ENCODE measurements at places on chromosomes 11 and 22.

GRCh38 chr11:121626980-121627379 is 174.2 kb upstream of the SORL1-AS1 start:
- no peak for DNase-seq

- no peak for DNase-seq
Observed at GRCh38 chr11:12393691-12394090, 16.3 kb downstream of the PARVA start.

GRCh38 chr11:43212279-43212678 is 99.5 kb upstream of the API5 start:
- no peak for DNase-seq

DNA sequence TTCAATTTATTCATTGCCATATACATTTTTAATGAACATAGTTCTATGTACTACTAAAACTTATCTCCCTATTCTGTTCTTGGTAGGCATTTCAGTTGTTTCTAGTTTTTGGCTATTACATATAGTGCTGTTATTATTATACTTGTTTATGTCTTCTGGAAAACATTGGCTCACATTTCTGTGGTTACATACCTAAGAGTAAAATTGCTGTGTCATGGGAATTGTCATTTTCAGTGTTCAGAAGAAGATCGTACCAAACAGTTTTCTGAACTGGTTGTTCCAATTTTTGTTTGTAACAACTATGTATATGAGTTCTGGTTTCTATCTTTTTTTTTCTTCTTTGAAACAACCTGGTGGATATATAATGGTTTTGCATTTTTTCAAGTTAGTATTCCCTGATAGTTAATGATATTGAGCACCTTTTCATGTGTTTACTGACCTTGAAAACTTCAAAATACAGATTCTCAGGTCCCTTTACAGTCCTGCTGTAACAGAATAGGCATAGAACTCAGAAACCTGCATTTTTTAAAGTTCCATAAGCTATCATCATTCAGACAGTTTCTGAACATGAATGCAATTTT is 230.7 kb downstream of the JRKL start:
- DNase-seq, result no peak

GRCh38 chr11:128917144-128917724 is 25.4 kb downstream of the TP53AIP1 start:
- no peak for DNase-seq

DNA sequence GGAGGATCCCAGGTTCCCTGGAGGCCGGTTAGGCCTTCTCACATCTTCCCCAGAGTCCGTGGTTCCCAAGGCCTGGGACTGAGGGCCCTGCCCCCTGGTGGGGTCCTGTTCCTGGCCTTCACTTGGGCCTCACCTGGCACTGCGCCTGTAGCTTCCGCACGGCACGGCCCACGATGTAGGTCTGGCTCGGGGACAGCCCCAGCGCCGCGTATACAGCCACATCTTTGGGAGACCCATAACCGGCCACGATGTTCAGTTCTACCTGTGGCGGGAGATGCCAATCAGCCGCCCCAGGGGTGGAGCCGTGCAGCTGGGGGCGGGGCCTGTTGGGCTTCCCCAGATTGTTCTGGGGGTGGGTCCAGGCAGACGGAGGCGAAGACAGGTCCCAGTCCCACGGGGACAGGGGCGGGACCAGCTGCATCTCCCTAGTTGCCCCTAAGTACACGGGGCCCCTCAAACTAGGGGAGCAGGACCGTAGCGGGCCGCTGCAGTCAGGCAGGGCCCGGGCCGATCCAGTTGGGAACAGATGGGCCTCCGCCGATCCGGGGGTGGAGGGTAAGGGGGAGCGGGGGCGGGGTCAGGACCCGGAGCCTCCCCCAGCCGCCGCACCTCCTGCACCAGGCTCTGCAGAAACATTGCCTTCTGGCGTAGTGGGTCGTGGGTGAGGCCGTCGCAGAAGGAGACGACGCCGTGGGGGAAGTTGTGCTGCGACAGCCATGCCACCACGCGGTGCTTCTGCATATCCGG is 10.1 kb downstream of the AIP start:
- no peak for DNase-seq

DNA sequence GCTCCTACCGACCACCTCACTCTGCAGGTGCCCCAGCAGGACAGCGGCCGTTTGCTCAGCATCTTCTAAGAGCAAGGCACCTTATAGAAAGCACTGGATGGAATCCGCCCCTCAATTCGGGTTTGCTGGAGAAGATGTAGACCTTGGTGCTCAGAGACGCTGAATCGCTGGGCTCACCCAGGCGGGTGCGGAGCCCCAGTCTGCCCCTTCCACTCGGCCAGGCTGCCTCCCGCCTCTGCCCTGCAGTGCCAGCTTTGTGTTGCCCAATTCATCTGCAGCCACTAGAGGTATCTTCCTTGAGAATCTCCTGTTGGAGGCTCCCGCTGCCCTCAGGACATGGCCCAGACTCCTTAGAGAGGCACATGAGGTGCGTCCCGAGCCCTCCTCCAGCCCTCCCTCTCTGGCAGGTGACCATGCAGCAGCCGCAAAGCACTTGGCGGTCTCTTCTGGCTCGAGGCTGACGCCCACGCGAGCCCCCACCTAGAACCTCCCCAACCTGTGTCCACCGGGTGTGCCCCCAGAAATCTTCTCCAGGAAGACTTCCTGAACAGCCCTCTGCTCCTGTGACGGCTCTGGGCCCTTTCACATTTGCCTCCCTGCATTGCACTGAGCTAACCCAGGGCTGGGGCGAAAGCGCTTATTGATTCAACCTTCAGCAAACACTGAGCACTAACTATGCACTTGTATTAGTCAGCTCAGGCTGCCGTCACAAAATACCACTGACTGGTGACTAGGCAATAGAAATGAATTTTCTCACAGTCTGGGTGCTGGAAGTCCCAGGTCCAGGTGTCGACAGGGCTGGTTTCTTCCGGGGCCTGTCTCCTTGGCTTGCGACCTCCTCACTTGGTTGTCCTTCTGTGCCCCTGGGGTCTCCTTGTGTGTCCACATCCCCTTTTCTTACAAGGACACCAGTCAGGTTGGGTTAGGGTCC is 117.5 kb downstream of the WNT7B start:
- no peak for DNase-seq

GRCh38 chr11:68757711-68758110 is 6.4 kb upstream of the TESMIN start:
- no peak for DNase-seq

DNA sequence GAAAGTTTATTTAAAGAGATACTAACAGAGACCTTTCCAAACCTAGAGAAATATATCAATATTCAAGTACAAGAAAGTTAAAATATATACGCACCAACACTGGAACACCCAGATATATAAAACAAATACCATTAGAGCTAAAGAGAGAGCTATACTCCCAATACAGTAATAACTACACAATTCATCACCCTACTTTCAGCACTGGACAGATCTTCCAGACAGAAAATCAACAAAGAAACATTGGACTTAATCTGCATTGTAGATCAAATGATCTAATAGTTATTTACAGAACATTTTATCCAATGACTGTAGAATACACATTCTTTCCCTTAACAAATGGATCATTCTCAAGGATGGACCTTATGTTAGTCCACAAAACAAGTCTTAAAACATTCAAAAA is 311.9 kb downstream of the METTL15 start:
- DNase-seq, result no peak

DNA sequence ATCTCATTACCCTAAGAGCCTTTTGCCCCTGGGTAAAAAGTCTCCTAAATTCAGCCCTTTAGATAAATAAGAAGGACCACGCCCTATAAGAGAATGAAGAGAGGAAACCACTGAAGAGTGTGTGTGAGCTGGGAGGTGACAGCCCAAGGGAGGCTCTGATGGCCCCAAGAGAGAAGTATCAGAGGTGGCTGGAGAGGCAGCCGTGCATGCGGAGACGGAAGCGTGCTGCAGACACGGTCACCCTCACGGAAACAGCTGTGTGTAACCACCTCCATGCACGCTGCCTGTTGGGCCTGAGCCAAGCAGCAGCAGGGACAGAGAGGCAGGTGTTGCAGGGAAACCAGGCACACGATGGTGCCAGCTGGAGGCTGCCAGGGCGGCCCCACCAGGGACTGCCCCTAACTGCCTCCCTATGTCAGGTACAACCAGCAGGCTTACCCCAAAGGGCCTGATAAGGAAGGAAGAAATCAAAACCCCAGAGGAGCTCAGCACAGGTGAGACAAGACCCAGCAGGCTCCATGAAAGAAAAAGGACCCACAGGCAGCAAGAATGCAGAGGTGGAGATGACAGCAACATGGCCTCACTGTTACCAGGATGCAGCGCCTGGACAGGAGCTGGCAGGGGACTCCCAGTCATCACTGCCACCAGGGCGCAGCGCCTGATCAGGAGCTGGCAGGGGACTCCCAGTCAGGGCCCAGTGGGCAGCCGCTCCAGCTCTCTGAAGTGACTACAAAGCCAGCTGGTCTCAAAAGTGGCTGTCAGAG is 7.8 kb downstream of the LARGE2 start:
- DNase-seq, result no peak

DNA sequence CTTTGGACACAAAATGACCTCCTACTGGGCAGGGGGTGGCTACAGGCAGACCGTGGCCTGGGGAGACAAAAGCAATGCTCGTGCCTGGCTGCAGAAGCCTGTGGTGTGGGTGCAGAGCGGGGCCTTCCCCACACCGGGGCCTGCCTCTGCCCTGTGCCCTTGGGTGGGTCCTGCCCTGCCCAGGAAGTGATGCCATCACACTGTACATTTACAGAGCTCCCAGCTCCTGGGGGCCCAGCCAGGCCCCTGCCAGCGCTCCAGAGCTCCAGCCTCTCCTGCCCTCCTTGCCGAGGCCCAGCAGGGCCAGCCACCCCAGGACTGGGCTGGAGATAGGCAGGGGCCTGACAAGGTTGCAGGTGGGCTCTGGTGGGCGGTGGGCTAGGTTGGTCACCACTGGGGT is 40.1 kb downstream of the MUC5B start:
- DNase-seq, result no peak

GRCh38 chr11:112025707-112026106 is 499 bp downstream of the DLAT start:
- no peak for DNase-seq

GRCh38 chr11:7251487-7251835 is 243 bp upstream of the SYT9 start:
- no peak for DNase-seq

GRCh38 chr11:65130631-65131416 is 3.5 kb downstream of the SYVN1 start:
- no peak for DNase-seq

GRCh38 chr22:30535182-30535581 is 11.4 kb downstream of the SEC14L6 start:
- no peak for DNase-seq

DNA sequence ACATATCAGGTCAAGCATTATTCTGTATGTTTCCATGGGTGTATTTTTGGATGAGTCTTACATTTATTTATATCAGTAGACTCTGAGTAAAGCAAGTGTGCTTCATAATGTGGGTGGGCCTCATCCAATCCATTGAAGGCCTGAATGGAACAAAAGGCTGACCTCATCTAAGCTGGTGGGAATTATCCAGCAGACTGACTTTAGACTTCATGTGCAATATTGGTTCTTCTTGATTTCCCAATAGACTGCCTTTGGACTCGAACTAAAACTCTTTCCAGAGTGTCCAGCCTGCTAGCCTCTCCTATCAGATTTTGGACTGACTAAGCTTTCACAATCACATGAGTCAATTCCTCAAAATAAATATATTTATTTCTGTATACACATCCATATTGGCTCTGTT is 116.2 kb downstream of the KIF18A start:
- no peak for DNase-seq

- no peak for DNase-seq
Observed at GRCh38 chr11:61969838-61970662, 2.6 kb upstream of the FTH1 start.

DNA sequence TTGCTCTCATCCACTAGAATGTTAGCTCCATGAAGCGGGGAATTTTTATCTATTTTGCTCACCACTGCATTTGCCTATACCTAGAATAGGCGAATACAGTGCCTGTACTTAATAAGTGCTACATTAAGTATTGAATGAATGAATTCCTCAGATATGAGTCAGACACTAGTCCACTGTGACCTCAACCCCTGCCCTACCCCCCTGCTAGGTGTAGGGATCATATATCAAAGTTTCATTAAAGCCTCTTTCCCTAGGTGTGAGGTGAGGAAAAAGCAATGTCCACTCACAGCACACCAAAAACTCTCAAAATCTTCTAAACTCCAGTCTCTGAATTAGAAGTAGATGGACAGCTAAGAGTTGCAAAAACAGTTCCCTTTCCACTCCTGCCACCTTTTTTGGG is 9.8 kb upstream of the PSMA1 start:
- DNase-seq, result no peak

- no peak for DNase-seq
Observed at GRCh38 chr11:120410622-120411380, 74.6 kb downstream of the ARHGEF12 start.

- DNase-seq, result no peak
Observed at GRCh38 chr11:41281131-41281742, 178.2 kb downstream of the LRRC4C start.

DNA sequence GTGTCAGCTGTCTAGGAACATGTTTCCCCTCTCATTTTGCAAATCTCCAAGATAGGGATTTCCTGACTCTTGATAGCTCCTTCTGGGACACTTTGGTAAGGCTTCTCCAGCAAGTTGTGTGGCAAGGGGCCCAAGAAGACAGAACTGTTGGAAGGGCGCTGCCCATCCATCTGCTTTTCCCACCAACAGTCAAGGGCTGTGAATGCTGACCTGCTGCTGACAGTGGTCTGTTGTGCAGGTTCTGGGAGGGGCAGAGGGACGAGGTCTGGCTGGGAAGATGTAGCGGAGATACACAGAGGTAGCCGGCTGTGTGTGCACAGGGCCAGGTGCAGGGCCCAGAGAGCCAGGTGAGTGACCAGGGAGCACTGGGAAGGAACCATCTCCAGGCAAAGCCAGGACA is 12.2 kb downstream of the BCR start:
- DNase-seq, result no peak

DNA sequence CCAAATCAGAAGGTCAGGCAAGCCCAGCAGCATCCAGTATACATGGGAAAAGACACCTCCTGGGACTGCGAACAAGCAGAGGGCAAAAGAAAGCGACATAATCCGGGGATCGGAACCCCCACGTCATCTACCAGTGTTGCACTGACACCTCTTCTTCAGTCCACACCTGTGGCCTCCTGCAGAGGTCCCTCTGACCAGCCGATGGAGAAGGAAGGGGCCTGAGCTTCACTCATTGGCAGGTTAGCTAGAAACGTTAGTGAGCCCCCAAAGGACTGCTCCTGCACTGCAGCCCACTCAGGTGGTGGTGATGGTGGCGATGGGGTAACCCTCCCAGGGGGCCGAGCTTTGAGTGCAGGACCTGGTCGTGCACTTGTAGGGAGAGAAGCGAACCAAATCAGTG is 22.1 kb downstream of the ASCL2 start:
- no peak for DNase-seq

DNA sequence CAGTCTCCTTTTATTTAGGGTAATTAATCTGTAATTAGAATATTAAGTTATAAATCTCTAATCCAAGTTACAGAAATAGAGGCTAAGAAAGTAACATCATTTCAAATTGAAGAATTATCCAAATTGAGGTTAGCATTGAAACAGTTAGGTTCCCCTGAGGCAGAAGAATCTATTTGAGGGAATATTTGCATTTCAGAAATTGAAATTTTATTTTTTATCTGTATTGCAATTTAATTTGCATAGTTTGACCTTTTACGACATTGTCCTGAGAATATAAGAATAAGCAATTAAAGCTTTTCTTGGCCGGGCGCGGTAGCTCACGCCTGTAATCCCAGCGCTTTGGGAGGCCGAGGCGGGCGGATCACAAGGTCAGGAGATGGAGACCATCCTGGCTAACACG is 27.6 kb downstream of the DDIAS start:
- no peak for DNase-seq
